HS-27A (cell line): ENCODE measurements at places on chromosomes 1 and 21.

GRCh38 chr1:245059806-245060424 lies 94.9 kb upstream of the KIF26B start:
- no peak for DNase-seq

DNA sequence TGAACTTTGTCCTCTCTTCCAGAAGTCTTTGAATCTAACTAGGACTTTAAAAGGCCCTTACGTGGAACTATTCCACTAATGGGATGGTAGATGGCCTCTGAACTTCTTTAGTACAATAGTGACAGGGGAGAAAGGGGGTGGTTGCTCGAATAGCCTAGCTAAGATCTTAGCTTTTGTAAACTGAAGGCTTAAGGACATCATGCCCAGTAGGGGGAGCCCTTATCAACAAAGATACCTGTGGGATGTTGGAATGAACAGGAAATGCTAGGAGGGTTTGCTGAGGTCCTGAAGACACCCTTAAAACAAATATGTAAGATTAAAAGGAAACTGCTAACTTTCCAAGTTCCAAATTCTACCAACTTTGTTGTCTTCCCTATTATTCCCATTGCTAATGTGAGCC lies 33.2 kb downstream of the NHLH2 start:
- DNase-seq, result peak; percentile 64

DNA sequence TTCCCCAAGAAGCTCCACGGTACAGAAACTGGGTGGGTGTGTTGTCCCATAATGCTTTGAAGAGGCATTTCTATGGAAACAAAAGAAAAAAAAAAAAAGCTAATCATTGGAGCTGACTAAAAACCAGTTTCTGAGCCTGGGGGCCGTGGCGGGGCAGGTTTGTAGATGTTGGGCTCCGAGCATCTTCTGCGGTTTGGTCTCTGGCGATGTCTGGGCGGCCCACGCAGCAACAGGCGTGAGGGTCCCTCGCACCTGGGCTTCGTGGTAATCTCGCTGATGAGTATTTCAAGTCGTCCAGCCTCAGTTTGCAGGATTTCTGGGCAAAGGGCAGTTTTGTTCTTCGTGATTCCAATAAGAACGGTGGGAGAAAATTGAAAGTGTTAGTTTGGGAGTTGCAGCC lies 6.8 kb downstream of the TP73 start:
- no peak for DNase-seq

GRCh38 chr1:228989992-228990827 lies 254.9 kb downstream of the RHOU start:
- DNase-seq, result no peak

DNA sequence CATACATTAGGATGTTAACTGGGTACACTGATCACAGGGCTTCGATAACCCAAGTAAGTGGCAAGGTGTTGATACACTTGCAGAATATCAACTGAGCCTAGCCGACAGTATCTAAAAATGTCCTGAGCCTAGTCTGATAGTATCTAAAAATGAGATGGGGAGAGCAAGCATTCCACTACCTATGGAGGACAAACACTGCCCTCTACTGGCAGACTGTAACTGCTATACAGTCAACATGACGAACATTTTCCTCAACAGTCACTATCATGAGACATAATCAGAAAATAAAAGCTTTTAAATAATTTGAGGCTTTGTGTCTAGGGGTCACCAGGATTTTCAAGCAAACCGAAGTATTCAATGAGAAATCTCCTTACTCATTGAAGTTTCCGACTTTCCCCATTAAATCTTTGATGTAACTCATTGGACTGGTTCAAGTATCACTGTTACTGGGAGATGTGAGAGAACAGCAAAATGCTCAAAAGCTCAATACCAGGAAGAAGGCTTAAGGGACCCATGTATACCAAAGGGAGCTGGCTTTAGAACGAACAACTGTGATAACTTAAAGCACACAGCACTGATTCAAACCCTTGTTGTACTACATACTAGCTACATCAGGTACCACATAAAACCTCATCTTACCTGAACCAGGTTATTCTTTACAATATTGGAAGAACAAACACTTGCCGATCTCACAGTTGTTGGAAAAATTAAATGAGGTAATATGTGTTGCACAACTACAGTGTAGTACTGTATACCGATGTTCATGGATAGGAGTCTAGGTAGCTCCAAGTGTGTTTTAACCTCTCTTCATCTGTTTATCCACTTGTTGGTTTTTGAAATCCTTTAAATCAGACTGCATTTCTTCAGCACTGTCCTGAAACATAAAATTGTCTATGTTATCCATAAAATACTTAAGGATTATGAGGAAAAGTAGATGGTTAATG lies 31.1 kb upstream of the SLC45A3 start:
- DNase-seq, result peak; percentile 41
